ENCODE measurements at places on chromosomes 3 and 15. TPM values are rescaled to one million over a fixed set of nuclear protein-coding genes. Genes with fewer than 3 reads are reported as not detected.

- no peak for DNase-seq
Measured at GRCh38 chr15:85761635-85762034, 33.1 kb downstream of the KLHL25 start.

DNA sequence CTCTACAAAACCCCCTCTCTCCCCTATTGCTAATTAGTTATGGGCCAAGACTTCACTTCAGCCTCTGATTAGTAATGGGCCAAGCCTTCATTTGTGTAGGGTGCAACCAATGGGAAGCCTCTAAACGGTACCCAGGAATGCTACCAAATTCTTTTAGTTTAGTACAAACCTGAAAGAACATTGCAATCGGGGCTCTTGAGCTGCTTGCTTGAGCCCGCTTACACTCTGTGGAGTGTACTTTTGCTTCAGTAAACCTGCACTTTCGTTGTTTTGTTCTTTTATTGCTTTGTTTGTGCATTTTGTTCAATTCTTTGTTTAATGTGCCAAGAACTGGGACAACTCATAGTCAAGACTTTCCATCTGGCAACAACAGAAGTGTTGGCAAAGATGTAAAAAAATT, 26.2 kb downstream of the DNAAF4 start:
- DNase-seq, result no peak

DNA sequence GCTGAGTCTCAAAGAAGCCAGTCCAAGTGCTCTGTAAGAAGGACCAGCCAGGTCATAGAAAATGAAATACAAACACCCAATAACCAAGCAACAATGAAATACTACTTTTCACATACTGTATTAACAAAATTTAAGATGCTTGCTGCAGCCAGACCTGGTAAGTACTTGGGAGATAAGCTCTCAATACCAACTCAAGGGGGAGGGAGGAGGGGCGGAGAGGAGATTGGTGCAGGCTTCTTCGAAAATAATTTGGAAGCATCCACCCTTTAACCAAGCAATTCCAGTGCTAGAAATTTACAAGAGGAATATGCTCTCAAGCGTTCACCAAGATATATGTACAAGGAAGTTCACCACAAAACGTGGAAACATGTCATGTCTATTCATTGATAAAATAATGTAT, 7.6 kb upstream of the LRRC2 start:
- DNase-seq, result no peak

DNA sequence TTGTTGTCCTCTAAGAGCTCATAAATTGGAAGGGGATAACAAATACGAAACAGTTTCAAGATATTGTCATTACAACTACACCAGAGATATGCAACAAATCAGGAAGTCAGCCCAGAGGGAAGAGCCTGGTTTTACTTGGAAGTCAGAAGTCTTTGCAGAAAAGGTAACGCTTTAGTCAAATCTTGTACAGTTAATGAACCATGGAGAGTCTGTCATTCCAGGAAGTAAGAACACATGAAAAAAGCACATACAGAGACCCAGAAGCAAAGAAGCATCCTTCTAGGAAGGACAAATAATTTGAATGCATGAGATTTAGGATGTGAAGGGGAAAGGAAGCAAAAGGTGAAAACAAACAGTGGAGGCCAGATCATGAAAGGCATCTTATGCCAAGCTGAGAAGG, 19.6 kb downstream of the DYNC1LI1 start:
- DNase-seq, result no peak

- no peak for DNase-seq
Measured at GRCh38 chr3:197511853-197512635, 43.7 kb downstream of the BDH1 start.

The CNTN4 gene
- total RNA-seq, result not detected

- DNase-seq, result no peak
Measured at GRCh38 chr3:59171491-59171890, 121.7 kb upstream of the CFAP20DC start.

GRCh38 chr15:67836477-67836876, 3.4 kb downstream of the RNU6-1 start:
- DNase-seq, result peak; percentile 67

- peak; percentile 99 for DNase-seq
Measured at GRCh38 chr15:69593981-69594966, 141.7 kb downstream of the RPLP1 start.

The ITIH4 gene
- total RNA-seq, result not detected

DNA sequence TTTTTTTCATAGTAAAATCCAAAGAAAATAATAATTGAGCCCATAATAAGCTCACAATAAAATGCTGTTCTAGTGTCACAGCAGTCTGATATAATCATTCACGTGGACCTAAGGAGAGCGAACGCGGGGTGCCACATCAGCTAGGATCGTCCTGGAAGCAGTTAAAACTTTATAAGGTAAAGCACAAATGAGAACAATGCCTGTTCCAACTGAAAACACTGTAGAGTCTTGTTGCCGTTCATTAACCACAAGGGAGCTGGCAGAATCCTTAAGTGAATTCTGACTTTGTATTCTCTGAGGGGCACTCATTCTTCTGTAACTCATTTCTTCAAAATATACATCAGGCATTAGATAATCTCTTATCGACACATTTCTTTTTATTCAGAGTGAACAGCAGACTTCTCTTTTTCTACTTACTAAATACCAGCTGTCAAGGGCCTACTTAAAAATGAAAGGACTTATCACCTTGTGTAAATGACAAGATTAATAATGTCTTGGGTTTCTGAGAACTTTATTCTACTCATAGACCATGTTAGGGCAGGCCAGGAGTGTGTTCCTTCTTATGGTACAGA, 524.6 kb downstream of the MECOM start:
- no peak for DNase-seq

- peak; percentile 19 for DNase-seq
Measured at GRCh38 chr3:187795207-187795960, 50.1 kb upstream of the BCL6 start.

DNA sequence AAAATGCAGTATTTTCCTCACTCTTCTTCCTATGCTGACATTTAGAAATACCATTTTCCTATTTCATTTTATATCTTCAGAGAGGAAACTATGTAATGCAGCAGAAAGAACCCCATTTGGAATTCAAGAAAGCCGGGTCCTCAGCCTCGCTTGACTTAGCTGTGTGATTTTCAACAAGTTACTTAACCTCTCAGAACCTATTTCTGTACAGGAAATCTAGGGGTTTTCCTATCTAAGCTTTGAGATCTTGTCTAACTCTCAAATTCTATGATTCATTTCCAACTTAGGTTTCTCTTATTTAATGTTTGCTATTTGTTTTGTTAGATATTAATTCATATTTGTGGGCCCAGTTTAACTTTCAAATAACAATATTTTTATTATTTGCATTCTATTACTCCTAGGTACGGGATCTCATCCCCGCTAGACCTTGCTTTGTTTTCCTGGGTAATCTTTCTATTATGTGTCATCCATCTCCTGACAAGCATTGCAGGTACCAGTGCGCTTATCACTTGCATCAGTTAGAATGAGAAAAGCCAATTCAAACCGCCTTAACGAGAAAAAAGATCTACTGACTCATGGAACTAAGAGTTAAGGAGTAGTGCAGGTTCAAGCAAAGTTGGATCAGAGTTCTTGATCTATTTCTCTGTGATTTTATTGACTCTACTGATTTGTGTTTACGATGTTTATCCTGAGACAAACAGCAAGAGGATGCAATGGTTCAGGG, 70.6 kb upstream of the BHLHE40 start:
- no peak for DNase-seq

GRCh38 chr3:18812316-18812715, 336.0 kb upstream of the KCNH8 start:
- peak; percentile 58 for DNase-seq

DNA sequence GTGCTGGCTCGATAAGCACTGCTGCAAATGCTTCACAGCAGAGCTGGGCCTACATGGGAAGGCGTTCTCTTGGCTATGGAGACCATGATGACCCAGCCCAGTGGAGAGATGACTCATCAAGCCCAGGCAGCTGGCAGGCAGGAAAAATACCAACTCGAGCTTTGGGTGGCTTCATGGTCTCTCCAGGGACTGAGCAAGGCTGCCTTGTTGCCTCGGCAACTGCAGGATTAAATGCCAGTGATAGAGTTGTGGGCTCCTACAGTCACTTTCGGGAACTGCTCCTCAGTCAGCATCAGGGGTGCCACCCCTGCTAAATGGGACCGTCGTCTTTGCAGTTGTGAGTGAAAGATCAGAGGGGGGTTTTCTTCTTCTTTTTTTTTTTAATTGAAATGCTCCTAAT, 54.6 kb upstream of the MYZAP start:
- peak; percentile 57 for DNase-seq

The TMEM108 gene
- total RNA-seq, result not detected

DNA sequence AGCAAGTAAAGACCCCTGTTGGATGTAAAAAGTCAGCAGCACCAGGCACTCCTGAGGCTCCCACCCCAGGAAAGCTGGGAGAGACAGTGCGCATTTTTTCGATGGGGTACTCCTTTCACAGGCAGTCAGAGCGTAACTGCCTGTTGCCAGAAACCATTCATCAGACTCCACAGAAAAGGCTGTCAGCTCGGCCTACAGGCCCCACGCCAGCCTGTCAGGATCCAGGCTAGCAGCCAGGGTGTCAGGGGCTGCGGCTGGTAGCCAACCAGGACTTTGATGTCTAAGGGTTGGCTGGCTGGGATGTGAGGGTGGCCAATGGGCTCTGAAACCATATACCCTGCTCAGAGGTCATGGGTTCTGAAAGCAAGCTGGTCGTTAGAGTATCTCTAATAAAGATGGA, 164.5 kb downstream of the WNT5A start:
- DNase-seq, result no peak

DNA sequence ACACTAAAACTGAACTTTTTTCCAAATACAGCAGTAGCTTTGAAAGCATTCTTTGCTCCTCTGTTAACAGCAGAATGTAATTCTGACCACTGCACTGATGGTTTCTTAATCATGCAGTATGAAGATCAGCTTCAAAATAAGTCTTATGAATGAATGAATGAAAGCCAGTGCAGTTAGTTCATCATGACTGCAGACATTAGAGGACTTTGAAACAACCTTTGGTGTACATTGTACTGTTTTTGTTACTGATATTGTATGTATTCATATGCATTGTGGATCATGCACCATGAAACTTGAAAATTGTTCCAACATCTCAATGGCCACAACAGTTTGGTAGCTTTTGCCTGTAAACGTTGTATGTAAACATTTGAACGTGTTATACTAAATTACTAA, 1.3 kb upstream of the TNIK start:
- DNase-seq, result no peak

GRCh38 chr15:33048255-33048654, 146.3 kb downstream of the FMN1 start:
- DNase-seq, result no peak

- DNase-seq, result no peak
Measured at GRCh38 chr3:194392576-194392975, 6.5 kb downstream of the GP5 start.

- no peak for DNase-seq
Measured at GRCh38 chr3:100782348-100782747, 73.1 kb downstream of the TFG start.

DNA sequence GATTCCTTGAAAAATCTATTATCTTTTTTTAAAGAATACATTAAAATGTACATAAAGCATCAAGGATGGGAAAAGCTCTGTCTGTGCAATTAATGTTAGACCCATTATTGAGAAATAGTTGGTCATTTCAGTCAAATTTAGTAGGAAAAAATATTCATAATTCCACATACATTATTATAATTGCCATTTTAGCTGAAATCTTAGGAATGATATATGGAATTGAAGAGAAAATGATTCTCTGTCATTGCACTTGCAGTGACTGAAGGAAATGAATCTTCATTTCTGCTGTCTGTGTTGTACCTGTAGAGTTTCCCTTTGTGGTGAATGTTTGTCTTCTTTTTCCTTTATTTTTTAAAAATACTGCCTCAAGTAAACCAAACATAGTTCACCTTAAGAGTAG, 473.9 kb downstream of the C3orf38 start:
- DNase-seq, result no peak

The ABHD17C gene
- 19.1 TPM for total RNA-seq

DNA sequence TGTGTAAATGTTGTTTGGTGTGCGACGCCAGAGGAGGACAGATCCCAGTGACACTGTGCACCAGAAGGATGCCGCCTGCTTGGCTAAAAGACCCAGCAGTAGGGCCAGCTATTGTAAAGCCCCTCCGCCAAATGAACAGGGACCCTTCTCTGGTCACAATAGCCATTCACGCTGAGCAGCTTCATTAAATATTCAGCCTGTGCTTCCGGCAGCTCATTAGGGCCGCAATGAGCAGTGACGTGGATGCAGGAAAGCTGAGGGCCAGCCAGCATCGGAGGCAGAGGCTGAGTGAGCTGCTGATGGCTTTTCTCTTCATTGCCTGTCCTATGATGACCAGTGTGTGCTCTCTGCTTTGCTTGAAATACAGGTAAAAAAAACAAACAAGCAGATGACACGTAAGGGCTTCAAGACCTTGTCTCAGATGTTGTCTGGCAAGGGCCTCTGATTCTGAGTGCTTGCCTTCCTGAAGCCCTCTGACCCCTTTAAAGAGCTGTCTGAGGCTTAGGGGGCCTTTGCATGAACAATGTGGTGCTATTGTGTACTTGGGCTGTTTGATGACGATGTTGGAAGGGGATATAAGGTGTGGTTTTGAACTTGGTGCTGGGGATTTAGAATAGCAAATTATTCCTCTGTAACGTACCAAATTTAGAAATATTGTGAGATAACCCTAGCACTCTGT, 130.4 kb downstream of the FEZF2 start:
- DNase-seq, result no peak

The MESP2 gene
- not detected for total RNA-seq

- DNase-seq, result no peak
Measured at GRCh38 chr15:48017747-48018146, 103.0 kb upstream of the SLC24A5 start.

DNA sequence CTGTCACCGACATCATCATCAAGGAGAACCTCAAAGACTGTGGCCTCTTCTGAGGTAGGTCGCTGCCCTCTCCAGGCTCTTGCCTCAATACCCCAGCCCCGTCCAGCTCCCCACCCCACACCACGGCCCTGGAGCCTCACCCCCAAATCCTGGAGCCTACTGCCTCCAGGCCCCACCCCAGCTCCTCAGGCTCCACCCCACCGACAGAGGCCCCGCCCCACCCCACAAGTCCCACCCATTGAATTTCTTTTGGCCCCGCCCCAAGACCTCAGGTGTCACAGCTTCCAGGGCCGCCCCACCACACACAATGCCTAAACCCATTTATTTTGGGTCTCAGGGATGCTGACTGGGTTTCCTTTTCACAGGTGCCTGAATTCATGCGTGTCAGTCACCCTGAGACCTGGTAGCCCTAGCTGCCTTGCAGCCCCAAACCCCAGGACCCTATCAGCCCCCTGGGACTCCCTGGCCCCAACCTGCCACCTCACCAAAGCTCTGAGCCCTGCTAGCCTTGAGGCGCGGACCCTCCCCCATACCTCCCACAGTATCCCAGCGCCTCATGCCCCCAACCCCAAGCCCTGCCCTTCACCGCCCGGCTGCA, 3.6 kb downstream of the GNAT1 start:
- no peak for DNase-seq

The DPPA2 gene
- total RNA-seq, result not detected

The SLC22A14 gene
- total RNA-seq, result not detected

GRCh38 chr3:63441262-63441661, 163.2 kb downstream of the SYNPR start:
- DNase-seq, result peak; percentile 31
